Aorta (tissue), 5 donors: ENCODE measurements at places on chromosomes 7 and 10. TPM values are rescaled to one million over a fixed set of nuclear protein-coding genes. Genes with fewer than 3 reads are reported as not detected.

CDC14C gene
- not detected for total RNA-seq

CLEC5A gene
- 8.0 TPM for total RNA-seq

TOMM7 gene
- 250 TPM for total RNA-seq

COL26A1 gene
- total RNA-seq = not detected

CTAGE4 gene
- not detected for total RNA-seq

DNA sequence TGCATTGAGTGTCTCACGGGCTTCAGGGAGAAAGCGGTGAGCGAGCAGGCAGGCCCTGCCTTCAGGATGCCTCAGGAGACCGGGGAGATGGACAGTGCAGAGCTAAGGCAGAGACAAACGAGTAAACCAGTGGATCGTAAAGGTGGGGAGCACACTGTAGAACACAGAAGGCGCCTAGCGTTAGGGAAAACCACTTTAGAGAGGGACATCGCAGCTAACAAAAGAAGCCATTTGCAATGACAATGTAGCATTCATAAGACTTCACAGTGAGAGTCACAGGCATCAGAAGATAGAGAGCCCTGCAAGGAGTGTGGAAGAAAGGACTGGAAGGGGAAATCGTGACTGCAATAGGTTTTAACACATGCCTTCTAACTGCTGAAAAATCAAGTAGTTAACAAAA, 54.9 kb upstream of the TMEM273 start:
- DNase-seq = no peak
- H3K4me1 ChIP-seq = no peaks in the 10 kb centered on the region
- H3K4me3 ChIP-seq = no peak overlapping the region
- no peaks in the 10 kb centered on the region for H3K27me3 ChIP-seq
- H3K27ac ChIP-seq = no peak overlapping the region

DNA sequence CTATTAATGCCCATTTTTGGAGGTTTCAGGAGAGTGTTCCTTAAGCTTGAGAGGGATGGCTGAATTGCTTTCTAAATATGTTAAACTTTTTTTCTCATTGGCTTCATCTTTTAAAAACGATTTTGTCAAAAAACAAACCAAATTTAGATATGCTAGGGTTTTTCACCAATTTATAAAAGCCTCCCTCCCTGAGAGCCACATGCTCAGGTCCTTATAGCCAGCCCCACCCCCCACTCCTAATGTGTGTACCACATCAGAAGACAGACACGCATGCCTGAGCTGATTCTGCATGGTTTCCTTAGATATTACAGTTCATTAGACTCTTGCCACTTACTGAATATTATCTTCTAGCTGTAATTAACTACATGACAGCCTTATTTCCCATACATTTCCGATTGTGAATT, 2.0 kb downstream of the CUL1 start:
- H3K27ac ChIP-seq = no peak overlapping the region
- peak overlapping the region; percentile 99 for H3K4me3 ChIP-seq
- peaks cover 10% of the 10 kb centered on the region for H3K4me1 ChIP-seq
- no peak for DNase-seq

- no peak overlapping the region for H3K4me3 ChIP-seq
- H3K27ac ChIP-seq = no peak overlapping the region
- H3K36me3 ChIP-seq = no peaks in the 10 kb centered on the region
- DNase-seq = no peak
- H3K4me1 ChIP-seq = no peaks in the 10 kb centered on the region
Observed at GRCh38 chr7:53485354-53485753, 449.9 kb downstream of the POM121L12 start.

DNA sequence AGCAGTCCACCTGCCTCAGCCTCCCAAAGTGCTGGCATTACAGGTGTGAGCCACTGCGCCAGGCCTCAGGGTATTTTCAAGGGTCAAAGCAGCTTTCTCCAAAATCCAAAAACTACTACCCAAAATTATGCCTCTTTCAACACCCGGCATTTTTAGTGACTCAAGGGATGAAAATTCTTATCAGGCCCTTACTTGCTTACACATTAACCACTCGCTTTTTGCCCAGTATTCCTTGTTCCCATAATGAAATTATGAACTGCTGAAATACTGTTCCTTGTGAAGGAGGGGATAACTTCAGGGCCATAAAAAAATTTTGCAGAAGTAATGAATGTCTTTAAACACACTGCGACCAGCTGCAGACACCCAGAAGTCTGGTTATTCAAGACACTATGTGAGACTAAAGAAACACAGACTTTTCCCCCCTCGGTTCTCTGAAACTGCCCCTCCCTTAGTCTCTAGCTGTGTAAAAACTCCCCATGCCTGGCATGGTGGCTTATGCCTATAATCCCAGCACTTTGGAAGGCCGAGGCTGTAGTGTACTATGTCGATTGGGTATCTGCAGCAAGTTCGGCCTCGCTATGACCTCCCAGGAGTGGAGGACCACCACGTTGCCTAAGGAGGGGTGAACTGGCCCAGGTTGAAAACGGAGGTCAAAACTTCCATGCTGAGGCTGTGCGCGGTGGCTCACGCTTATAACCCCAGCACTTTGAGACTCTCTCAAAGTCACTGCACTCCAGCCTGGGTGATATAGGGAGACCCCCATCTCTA, 12.0 kb downstream of the FXYD4 start:
- H3K4me1 ChIP-seq = no peaks in the 10 kb centered on the region
- H3K4me3 ChIP-seq = no peak overlapping the region
- no peak overlapping the region for H3K27ac ChIP-seq

DNA sequence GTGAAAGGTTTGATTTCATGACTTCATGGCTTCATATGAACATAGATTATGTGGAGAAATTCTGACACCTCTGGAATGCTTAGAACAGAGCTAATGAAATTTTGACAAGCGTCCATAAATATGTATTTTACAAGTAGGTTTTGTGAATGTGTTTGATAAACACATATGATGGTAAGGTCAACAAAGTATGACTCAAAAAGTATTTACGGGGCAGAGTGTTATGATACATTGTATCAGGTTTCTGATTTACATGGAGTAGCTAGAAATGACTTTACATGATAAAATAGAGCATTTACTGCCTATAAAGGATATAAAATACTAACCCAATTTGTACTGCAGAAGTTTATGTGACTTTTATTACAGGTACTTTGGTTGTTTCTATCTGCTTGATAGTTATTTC, 206.3 kb downstream of the MDFIC start:
- no peak overlapping the region for H3K4me3 ChIP-seq
- H3K4me1 ChIP-seq = no peaks in the 10 kb centered on the region
- H3K36me3 ChIP-seq = no peaks in the 10 kb centered on the region
- no peak overlapping the region for H3K27ac ChIP-seq

DNA sequence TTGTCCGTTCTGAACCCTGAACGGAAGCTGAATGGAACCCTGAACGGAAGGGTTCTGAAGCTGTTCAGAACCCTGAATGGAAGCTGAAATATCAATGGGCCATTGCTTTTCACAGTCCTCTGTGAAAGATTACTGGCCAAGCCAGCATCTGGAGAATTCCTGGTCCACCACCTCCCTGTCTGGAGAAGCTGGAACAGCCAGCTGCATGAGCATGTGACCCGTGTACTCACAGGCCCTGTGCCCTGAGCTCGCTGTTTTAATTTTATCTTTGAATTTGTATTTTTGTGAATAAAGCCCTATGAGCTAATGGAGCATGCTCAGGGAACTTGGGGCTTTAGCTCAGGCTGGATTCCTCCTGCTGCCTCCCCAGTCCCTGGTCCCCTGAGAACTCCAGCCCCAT, 37.2 kb downstream of the HTRA1 start:
- H3K4me3 ChIP-seq = no peak overlapping the region
- no peak for DNase-seq
- H3K36me3 ChIP-seq = no peaks in the 10 kb centered on the region
- peak overlapping the region; percentile 31 for H3K27ac ChIP-seq

GRCh38 chr7:116769546-116769945, 92.8 kb upstream of the CAPZA2 start:
- no peak for DNase-seq
- no peaks in the 10 kb centered on the region for H3K4me1 ChIP-seq
- no peak overlapping the region for H3K4me3 ChIP-seq
- H3K36me3 ChIP-seq = no peaks in the 10 kb centered on the region
